Ecto neural progenitor cell (in vitro differentiated cells): ENCODE measurements at places on chromosomes 7 and 10.

GRCh38 chr7:74225400-74225799 lies 15.6 kb downstream of the LAT2 start:
- no peak for DNase-seq

DNA sequence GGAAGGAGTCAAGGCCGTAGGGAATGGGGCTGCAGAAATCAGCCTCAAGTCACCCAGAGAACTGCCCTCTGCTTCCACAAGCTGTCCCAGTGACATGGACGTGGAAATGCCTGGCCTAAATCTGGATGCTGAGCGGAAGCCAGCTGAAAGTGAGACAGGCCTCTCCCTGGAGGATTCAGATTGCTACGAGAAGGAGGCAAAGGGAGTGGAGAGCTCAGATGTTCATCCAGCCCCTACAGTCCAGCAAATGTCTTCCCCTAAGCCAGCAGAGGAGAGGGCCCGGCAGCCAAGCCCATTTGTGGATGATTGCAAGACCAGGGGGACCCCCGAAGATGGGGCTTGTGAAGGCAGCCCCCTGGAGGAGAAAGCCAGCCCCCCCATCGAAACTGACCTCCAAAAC lies 50.2 kb upstream of the PDCD4 start:
- no peak for DNase-seq

- DNase-seq, result no peak
These were observed 132.6 kb upstream of the PDLIM1 start for GRCh38 chr10:95423164-95424005.

- no peak for DNase-seq
These were observed 505.4 kb downstream of the LRMDA start for GRCh38 chr10:75936841-75937240.

GRCh38 chr7:23474829-23475575 lies 4.7 kb upstream of the IGF2BP3 start:
- no peak for DNase-seq

DNA sequence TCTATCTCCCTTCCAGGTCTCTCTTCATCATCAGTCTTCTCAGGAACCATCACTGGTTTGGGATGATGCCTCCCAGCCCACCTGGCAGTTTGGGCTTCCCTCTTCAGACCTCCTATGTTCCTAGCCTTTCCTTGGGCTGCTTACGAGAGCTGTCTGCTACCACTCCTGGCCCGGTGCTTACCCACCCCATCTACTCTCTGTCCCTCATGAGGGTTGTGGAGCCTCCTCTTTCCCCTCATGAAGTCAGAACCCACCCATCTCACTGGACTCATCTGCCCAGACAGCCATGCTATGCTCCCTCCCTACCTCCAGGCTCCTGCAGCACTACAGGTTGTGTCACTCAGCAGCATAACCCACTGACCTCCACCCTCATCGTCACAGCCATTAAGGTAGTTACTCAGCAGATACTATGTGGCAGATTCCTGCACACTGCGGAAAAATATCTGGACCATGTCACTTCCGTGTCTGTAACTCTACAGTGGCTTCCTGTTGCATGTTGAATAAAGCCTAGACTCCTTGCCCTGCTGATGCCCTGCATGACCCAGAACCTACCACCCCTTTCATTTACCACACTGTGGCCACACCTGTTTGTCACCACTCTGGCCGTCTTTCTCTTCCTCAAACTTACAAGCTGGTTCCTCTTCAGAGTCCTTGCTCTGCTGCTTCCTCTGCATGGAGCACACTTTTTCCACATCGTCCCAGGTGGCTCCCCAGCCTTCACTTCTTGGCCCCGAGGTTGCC lies 2.0 kb downstream of the DBNL start:
- peak; percentile 16 for DNase-seq

- DNase-seq, result no peak
These were observed 42.5 kb downstream of the C7orf25 start for GRCh38 chr7:42869131-42870020.

DNA sequence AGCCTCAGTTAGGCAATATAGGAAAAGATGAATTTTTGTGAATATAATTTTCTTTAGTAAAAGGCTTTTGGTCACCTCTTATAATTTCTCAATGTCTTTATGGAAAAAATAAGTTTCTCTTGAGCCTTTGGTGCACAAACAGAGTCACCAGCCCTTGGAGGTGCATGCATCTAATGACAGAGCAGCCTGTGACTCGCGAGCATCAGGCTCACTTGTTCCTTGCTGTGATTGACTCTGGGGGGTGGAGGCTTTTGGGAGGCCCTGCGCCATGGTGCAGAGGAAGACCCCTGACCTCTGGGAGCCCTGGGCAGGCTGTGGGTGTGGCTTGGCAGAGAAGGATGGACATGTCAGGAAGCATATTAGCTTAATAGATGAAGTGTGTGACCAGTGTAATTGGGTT lies 60.2 kb downstream of the FIGNL1 start:
- DNase-seq, result no peak

GRCh38 chr10:104440221-104440620 lies 86.6 kb downstream of the CFAP58 start:
- no peak for DNase-seq

DNA sequence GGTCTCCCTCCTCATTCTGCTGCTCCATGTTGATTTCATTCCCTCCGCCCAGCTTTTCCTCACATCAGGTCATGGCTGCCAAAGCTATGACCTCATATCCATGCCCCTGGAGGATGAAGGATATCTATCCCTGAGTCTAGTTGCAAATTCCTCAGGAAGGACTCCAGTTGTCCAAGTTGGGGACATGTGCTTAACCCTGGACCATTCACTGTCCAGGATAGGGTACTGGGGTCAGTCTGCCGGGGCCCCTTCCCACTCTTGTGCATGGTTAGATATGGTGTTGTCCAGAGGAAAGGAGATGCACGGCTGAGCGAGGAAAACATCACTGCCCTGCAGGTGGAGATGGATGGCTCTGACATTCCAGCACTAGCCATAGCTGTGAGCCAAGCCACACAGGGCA lies 51.9 kb upstream of the COMTD1 start:
- no peak for DNase-seq

GRCh38 chr10:86073199-86073977 lies 293.2 kb downstream of the GRID1 start:
- peak; percentile 32 for DNase-seq

- DNase-seq, result no peak
These were observed 434.7 kb upstream of the C7orf33 start for GRCh38 chr7:148155826-148156225.

DNA sequence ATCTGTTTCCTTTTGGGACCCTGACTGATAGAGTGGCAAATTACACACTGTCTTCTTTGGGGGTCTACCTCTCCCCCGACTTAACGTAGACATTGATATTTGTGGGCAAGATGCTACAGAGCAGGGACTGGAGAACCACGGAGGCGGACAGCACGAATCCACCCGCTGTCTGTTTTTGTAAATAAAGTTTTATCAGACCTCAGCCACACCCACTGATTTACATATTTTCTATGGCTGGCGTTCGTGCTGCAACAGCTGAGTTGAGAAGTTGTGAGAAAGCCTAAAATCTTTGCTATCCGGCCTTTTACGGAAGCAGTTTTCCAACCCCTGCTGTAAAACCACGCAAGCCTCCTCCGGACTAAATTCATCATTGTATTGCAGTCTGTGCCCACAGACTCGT lies 17.2 kb upstream of the SLC35B4 start:
- no peak for DNase-seq

- DNase-seq, result no peak
These were observed 263.2 kb upstream of the C7orf33 start for GRCh38 chr7:148327379-148327778.

- DNase-seq, result no peak
These were observed 105.9 kb downstream of the DOCK1 start for GRCh38 chr10:127011174-127011573.

DNA sequence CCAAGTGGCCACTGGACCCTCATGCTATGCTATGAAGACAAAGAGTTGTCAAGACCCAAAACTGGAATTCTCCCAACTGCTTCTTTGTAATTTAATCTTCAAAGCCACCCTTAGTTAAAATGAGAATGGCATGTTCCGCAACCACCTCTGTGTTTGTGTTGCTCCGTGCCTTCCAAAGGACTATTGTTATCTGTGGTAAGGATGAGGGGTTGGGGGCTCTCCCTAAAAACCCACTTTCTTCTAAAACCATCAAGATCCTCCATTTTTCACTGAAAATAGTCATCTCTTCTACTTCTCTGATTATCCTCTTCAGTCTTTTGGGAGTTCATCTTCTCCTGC lies 222.1 kb upstream of the AOAH start:
- DNase-seq, result no peak

GRCh38 chr7:132461032-132461592 lies 115.2 kb downstream of the PLXNA4 start:
- no peak for DNase-seq

GRCh38 chr10:21261842-21262294 lies 263.6 kb downstream of the SKIDA1 start:
- peak; percentile 53 for DNase-seq

DNA sequence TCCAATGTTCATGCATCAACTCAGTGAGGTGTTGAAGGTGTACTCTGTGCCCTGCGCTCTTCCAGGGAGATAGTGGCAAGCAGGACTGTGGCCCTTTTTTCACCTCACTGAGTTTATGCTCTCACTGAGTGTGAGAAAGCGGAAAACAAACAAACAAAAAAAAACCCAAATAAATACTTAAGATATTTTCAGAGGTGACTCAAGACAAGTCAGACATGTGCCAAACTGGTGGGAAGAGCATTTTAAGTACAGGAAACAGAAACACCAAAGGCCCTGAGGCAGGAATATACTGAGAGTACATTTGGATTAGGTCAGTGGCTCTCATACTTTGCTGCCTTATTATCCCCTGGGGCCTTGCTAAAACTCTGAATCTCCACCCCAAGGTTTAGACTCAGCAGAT lies 111.9 kb upstream of the IGFBP3 start:
- no peak for DNase-seq

DNA sequence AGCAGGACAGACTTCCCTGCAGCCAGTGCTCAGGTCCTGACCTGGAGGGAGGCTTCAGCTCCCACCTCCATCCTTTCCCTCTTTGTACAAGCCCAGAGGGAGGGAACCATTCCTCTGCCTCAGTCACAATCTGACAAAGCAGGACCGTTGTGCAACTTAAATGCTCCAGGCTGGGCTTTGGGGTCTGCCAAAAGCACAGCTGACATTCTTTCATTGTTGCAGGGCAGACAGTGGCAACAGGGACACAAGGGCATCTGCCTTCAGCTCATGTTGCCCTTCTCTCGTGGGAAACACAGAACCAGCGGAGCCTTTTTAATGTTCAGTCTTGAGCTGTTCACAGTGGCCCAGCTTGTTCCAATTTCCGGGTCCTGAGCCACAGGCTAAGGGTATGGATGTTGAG lies 155.7 kb upstream of the TNS3 start:
- no peak for DNase-seq

DNA sequence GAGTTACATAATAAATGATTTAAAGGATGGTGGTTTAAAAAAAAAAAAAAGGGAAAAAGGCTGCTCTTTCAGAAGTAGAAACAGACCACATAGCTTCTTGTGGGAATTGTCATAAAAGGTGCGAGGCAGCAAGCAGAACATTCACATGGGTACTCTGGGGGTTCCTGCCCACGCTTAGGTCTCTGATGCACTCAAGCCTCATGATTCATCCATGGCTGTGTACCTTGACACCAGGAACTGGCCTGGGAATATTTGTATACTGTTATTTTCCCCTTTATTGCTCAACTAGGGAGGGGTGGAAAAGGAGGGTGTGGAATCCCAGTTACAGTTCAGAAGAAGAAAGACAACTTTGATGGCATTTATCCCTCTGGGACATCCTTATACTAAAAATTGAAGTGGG lies 4.0 kb downstream of the PON2 start:
- DNase-seq, result no peak

- no peak for DNase-seq
These were observed 99.2 kb downstream of the DLG5 start for GRCh38 chr10:77827366-77827765.

GRCh38 chr7:116210345-116211005 lies at the start of gene TES:
TES (plus strand) TSS chr7:116210539; CDS start chr7:116210708, 169 bp downstream.
- peak; percentile 78 for DNase-seq

- DNase-seq, result no peak
These were observed 109.3 kb downstream of the TCF7L2 start for GRCh38 chr10:113059371-113059780.

GRCh38 chr10:126634347-126634746 lies 36.1 kb downstream of the C10orf90 start:
- no peak for DNase-seq

- no peak for DNase-seq
These were observed 7.0 kb upstream of the PDCD4 start for GRCh38 chr10:110864662-110865140.

GRCh38 chr7:2354939-2355704 lies 495 bp downstream of the EIF3B start:
- DNase-seq, result peak; percentile 54

DNA sequence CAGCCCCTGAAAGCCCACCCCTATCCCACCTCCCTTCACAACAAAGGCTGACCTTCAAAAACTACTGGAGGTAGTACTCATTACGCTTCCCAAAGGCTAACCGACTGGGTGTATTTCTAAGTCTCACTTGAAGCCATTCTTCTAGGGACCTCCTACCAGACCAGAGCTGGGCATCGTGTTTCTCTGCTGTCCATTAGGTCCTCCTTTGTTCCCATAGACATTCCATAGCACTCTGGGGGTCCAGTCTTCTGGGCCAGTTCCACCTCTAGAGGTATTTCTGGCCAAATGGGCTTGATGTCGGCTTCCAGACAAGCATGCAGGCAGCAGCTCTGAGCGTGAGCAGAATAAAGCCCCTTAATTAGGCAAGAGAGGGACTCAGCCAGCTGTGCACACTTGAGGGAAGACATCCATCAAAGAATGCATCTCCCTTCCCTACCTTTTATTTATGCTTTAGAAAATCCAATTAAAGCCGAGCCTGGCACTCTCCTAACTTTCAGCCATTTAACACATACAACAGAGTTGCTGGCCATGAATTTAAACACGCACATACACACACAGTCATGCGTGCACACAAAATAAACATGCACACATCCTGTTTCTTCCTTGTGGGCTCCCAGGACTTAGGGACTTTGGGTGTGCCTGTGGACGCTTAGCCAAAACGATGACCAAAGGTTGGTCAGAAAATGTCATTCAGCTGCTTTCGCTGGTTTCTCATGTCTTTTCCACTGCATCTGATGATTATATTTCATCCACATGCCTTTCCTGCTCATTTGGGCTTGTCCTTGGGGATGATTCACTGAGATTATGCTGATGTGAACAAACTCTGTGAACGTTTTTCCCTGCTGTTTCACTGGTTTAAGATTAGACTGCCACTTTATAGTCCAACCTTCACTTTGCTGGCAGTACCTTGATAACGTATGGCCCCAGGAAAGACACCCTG lies 362.0 kb upstream of the NFE2L3 start:
- no peak for DNase-seq

DNA sequence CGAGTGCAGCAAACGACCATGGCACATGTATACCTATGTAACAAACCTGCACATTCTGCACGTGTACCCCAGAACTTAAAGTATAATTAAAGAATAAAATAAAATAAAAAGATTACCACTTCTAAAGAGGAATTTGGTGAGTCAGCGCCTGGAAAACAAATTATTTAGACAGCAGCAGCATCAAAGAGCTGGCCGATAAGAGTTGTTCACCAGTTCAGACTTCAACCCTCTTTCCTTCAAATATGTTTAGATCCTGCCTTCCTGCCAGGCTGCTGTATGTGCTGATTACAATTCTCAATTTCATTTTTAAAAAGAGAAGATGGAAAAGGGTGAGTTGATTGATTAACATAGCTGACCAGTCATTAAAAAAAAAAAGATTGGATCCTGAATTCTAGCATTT lies 672.0 kb upstream of the NRP1 start:
- DNase-seq, result no peak
